CD4-positive, CD25-positive, alpha-beta regulatory T cell (primary cell): ENCODE measurements at places on chromosomes 1 and 21.
A peak's percentile ranks its signal among the peaks of the same experiment; 100 is the strongest.

GRCh38 chr1:2282556-2283270 is 54.6 kb downstream of the SKI start:
- no peaks in the 10 kb centered on the region for H3K36me3 ChIP-seq
- no peaks in the 10 kb centered on the region for H3K27me3 ChIP-seq
- H3K4me1 ChIP-seq = peaks cover 28% of the 10 kb centered on the region
- no peak for DNase-seq
- H3K27ac ChIP-seq = no peak overlapping the region

GRCh38 chr1:41891199-41891896 is 27.4 kb downstream of the HIVEP3 start:
- H3K4me3 ChIP-seq = peak overlapping the region; percentile 72
- no peaks in the 10 kb centered on the region for H3K36me3 ChIP-seq
- peak overlapping the region; percentile 80 for H3K27ac ChIP-seq
- DNase-seq = peak; percentile 77
- H3K4me1 ChIP-seq = peaks cover 30% of the 10 kb centered on the region
- no peaks in the 10 kb centered on the region for H3K27me3 ChIP-seq

GRCh38 chr1:46708121-46708520 is 10.8 kb downstream of the EFCAB14 start:
- H3K27me3 ChIP-seq = no peaks in the 10 kb centered on the region
- peaks cover 82% of the 10 kb centered on the region for H3K36me3 ChIP-seq
- H3K27ac ChIP-seq = no peak overlapping the region
- DNase-seq = no peak

DNA sequence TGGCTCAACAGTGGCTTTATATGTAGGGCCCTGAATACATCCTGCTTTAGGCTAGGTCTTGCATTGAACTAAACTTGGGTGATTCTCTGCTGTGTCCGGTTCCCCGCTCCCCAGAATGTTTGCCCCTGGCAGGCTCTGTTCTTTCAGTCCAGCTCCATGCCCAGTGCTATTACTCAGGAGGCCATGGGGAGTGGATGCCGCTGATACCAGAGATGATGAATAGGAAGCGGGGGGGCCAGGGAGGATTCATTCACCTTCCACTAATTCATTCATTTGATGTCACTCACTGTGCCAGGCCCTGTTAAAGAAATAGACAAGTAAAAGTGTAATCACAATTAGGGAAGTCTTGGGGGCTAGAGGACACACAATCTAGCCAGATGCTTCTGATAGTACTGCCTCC is 83.8 kb downstream of the TMEM53 start:
- no peak overlapping the region for H3K4me3 ChIP-seq
- H3K27ac ChIP-seq = no peak overlapping the region
- no peaks in the 10 kb centered on the region for H3K36me3 ChIP-seq

GRCh38 chr1:99305626-99306025 is 41.3 kb downstream of the PLPPR4 start:
- H3K4me1 ChIP-seq = no peaks in the 10 kb centered on the region
- no peaks in the 10 kb centered on the region for H3K27me3 ChIP-seq
- H3K36me3 ChIP-seq = no peaks in the 10 kb centered on the region
- H3K4me3 ChIP-seq = no peak overlapping the region
- no peak overlapping the region for H3K27ac ChIP-seq

DNA sequence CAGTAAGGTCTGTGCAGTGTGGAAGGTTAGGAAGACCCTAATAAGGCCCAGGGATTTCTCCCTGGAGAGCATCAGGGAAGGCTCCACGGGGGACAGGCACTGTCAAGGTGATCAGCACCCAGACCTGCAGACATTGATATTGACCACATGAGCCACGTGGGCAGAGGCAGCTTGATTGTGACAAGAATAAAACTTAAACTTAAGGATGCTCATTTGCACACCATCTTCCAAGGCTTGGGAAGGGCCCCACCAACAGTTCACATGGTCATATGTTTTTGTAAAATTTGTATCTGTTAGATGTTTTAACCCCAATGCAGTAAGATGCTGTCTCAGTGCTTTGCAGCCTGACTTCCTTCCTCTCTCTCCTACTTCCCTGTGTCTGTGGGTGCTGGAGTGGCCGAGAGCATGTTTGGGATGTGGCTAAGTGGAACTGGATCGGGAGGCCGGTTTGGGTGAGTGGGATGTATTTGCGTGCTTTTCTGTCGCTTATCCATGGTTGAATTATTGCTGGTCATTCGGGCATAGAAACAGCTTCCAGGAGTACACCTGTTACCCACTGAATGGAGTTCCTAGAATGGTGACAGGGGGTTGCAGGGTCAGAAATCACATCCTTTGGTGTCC is 49.8 kb upstream of the OLIG2 start:
- no peaks in the 10 kb centered on the region for H3K36me3 ChIP-seq
- H3K4me1 ChIP-seq = no peaks in the 10 kb centered on the region
- no peak overlapping the region for H3K27ac ChIP-seq

GRCh38 chr1:205716371-205717132 is 33.4 kb downstream of the NUCKS1 start:
- peaks cover 63% of the 10 kb centered on the region for H3K36me3 ChIP-seq
- H3K4me1 ChIP-seq = no peaks in the 10 kb centered on the region
- H3K27me3 ChIP-seq = no peaks in the 10 kb centered on the region
- no peak for DNase-seq

- H3K4me1 ChIP-seq = no peaks in the 10 kb centered on the region
- no peak for DNase-seq
- H3K27ac ChIP-seq = no peak overlapping the region
Observed at GRCh38 chr1:18012686-18013085, 94.9 kb upstream of the IGSF21 start.

DNA sequence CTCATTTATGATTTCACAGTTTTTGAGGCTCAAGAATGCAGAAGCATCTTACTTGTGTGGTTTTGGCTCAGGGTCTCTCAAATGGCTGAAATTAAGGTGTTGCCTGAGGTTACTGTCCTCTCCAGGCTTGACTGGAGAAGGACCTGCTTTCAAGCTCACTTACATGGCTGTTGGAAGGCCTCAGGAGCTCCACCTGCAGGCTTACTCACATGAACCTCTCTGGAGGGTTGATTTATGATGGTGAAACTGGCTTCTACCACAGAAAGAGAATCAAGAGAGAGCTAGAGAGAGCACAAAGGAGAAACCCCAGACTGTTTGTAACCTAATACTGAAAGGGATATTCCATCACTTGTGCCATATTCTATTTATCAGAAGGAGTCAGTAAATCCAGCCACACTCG is 6.2 kb upstream of the KCNK2 start:
- H3K27me3 ChIP-seq = peaks cover 1% of the 10 kb centered on the region
- H3K4me3 ChIP-seq = no peak overlapping the region
- H3K4me1 ChIP-seq = no peaks in the 10 kb centered on the region
- DNase-seq = no peak
- no peaks in the 10 kb centered on the region for H3K36me3 ChIP-seq

- no peaks in the 10 kb centered on the region for H3K27me3 ChIP-seq
- DNase-seq = no peak
- H3K36me3 ChIP-seq = no peaks in the 10 kb centered on the region
- H3K27ac ChIP-seq = no peak overlapping the region
Observed at GRCh38 chr1:200150006-200150405, 122.5 kb downstream of the NR5A2 start.

DNA sequence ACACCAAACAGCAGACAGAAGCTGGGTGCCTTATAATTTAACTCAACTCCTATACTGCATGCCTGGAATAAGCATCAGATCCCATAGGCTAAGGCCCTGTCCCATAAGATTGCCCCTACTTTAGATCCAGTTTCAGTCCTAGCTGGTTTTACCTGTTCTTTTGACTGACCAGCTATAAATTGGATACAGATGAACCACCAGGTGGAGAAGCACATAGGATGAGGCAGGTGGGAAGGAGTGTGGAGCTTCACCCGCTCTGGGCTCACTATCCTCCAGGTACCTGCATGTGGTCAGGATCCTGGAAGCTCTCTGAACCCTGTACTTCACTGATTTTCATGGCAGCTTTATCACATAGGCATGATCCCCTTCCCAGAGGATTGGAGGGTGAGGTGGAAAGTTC is 51.3 kb downstream of the MAST2 start:
- H3K27ac ChIP-seq = no peak overlapping the region
- no peaks in the 10 kb centered on the region for H3K27me3 ChIP-seq
- no peak overlapping the region for H3K4me3 ChIP-seq
- DNase-seq = no peak
- no peaks in the 10 kb centered on the region for H3K4me1 ChIP-seq
- H3K36me3 ChIP-seq = no peaks in the 10 kb centered on the region

GRCh38 chr1:223364685-223365382 is 858 bp upstream of the SUSD4 start:
- peak overlapping the region; percentile 23 for H3K27ac ChIP-seq
- H3K36me3 ChIP-seq = no peaks in the 10 kb centered on the region
- no peak overlapping the region for H3K4me3 ChIP-seq
- peaks cover 16% of the 10 kb centered on the region for H3K4me1 ChIP-seq

GRCh38 chr1:82598812-82599211 is 798.1 kb downstream of the ADGRL2 start:
- no peaks in the 10 kb centered on the region for H3K36me3 ChIP-seq
- no peaks in the 10 kb centered on the region for H3K4me1 ChIP-seq
- no peak overlapping the region for H3K4me3 ChIP-seq
- no peak for DNase-seq

DNA sequence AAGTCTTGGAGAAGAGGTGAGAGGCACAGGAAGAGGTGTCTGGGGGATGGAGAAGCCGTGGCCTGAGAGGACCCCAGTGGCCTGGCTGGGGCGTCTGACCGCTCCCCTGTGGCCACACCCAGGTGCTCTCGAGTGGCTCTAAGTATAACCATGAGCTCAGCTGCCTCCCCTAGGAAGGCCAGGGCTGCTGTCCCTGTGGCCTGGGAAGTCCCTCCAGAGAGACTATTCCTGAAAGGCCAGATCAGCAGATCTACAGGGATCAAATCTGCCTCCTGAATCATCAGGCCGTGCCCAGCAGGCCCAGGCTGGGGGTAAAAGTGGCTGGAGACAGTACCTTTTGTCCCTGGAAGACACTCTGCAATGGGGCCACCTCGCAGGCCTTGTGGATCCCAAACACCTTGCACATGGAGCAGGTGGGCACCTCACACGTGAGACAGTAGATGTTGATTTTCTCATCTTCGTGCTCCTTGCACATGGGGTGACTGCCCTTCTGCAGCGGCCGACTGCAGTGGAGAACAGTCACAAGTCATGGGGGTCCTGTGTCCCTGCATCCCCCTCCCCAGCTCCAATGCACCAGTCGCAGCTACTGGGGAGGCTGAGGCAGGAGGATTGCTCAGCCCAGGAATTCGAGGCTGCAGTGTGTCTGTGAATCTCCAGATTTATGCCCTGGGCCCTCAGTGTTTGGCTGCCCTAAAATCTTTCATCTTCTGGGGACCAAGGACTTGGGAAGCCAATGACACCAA is 6.4 kb downstream of the TRIM63 start:
- H3K27me3 ChIP-seq = no peaks in the 10 kb centered on the region
- no peaks in the 10 kb centered on the region for H3K4me1 ChIP-seq
- H3K36me3 ChIP-seq = no peaks in the 10 kb centered on the region
- H3K4me3 ChIP-seq = no peak overlapping the region
- no peak for DNase-seq

DNA sequence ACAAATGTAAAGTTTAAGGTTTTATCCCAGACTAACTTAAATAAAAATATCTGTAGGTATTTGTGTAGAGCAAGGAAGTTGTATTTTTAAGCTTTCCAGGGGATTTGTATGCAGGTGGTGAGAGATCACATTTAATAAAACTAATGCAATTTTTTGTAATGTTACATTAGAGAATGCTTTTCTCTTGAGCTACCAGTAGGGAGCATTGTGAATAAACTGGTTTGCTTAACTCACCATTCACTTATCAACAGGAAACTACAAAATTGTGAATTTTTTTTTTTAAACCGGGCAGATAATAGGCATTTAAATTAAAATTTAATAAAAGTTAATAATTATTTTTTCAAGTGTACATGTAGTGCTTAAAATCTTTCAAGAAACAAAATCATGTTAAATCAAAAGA is 78.6 kb downstream of the IVNS1ABP start:
- no peak overlapping the region for H3K27ac ChIP-seq
- H3K27me3 ChIP-seq = no peaks in the 10 kb centered on the region
- peak overlapping the region; percentile 17 for H3K4me3 ChIP-seq
- DNase-seq = peak; percentile 43
- peaks cover 22% of the 10 kb centered on the region for H3K4me1 ChIP-seq

GRCh38 chr1:242147096-242147976 is 148.4 kb upstream of the MAP1LC3C start:
- H3K4me3 ChIP-seq = no peak overlapping the region
- no peak for DNase-seq
- no peaks in the 10 kb centered on the region for H3K27me3 ChIP-seq
- H3K36me3 ChIP-seq = no peaks in the 10 kb centered on the region

- H3K36me3 ChIP-seq = no peaks in the 10 kb centered on the region
- no peak for DNase-seq
- H3K27ac ChIP-seq = no peak overlapping the region
- H3K27me3 ChIP-seq = no peaks in the 10 kb centered on the region
Observed at GRCh38 chr1:182630586-182630985, 26.4 kb upstream of the RGS16 start.

DNA sequence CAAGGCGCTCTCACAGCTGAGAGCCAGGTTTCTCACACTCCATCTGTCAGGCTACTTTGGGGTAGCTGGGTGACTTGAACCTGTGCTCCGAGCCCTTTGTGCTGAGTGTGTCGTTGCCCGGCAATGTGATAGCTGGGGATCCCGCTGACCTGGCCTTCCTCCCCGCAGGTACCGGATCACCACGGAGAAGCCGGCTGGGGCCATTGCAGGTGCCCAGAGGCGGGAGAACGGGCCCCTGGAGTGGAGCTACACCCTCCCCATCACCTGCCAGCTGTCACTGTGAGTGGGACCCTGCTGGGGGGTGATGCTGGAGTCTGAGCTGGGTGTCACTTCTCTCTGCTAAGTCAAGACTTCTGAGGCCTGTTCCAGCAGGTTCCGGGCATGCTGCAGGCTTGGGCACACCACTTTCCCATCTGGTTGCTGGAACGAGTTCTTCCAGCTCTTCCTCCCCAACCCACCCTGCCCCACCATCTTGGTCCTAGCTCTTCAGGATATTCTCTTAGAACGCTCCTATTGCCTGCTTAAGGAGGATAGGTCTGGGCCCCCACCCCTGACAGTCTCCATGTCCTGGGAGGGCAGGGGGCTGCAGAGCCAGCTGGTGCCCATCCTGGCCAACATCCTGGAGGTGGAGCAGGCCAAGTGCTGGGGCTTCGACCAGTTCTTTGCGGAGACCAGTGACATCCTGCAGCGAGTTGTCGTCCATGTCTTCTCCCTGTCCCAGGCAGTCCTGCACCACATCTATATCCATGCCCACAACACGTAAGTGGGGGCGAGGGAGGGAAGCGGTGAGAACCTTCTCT is 7.5 kb downstream of the IKBKE start:
- no peaks in the 10 kb centered on the region for H3K27me3 ChIP-seq
- H3K4me3 ChIP-seq = no peak overlapping the region
- H3K4me1 ChIP-seq = peaks cover 27% of the 10 kb centered on the region
- H3K36me3 ChIP-seq = peaks cover 89% of the 10 kb centered on the region
- no peak overlapping the region for H3K27ac ChIP-seq
